HS-5 (cell line): ENCODE measurements at places on chromosomes 2 and 18.

DNA sequence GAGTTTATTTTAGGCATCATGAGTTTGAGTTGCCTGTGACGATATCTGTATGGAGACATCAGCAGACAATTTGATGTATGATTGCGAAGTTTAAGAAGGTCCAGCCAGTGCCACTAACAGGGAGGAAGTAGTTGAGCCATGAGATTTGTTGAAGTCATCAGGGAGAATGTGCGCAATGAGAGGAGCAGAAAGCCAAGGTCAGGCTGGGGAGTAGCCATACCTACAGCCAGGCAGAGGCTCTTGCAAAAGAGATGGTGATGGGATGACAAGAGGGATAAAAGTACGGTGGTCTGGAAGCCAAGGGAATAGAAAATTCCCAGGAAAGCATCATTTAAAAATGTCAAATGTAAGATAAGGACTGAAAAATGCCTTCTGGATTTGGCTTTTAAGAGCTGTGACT, 51.2 kb downstream of the LIMS1 start:
- DNase-seq = no peak

- no peak for DNase-seq
These were observed 148.8 kb downstream of the ARL4C start for GRCh38 chr2:234348081-234348480.

GRCh38 chr18:7980656-7981055, 413.5 kb downstream of the PTPRM start:
- no peak for DNase-seq

- peak; percentile 25 for DNase-seq
These were observed 45.7 kb downstream of the STAT4 start for GRCh38 chr2:191105082-191105481.

DNA sequence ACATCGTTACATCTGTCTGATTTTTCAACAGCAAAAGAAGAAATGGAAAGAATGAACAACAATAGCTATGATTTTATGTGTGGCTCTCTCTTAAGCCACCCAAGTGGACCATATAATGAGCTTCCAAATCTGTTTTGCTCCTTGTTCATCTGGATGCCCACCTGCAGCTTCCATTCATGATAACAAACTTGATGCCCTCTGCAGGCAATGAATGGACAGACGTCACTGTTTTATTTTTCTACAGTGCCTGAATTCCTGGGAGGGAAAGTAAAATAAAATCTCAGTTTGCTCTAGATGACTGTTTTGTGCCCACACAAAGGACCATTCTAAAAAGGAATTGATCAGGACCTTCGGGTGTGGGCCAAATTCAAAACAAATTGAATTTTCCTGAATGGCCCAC, 5.0 kb downstream of the MREG start:
- no peak for DNase-seq

DNA sequence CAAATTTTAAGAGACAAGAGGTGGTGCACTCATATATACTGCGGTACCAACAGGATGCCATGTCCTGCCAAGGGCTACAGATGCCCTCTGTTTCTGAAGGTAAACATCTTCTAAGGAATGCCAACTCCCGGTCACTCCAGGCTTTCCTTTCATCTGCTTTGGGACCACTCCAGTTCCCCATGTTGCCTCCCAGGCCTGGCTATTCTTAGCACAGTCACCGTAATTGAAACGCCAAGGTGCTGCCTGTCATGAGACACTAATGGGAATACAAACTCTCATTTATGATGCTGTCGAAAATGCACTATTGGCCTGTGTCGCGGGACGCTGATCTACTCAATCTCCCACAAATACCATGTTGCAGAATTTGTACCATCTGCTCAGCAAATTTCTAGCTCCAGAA, 79.6 kb downstream of the KLF7 start:
- DNase-seq = no peak
